ENCODE measurements at places on chromosomes 11 and 22. TPM values are rescaled to one million over a fixed set of nuclear protein-coding genes. Genes with fewer than 3 reads are reported as not detected.

GRCh38 chr11:77502346-77502905 is 28.5 kb upstream of the PAK1 start:
- DNase-seq, result no peak
- no peaks in the 10 kb centered on the region for H3K27me3 ChIP-seq
- H3K4me1 ChIP-seq, result no peaks in the 10 kb centered on the region
- no peak overlapping the region for H3K27ac ChIP-seq

Gene RPL27A
- total RNA-seq, result 693 TPM

Gene TMEM86A
- total RNA-seq, result 2.0 TPM

- H3K27ac ChIP-seq, result no peak overlapping the region
- no peak for DNase-seq
- no peaks in the 10 kb centered on the region for H3K27me3 ChIP-seq
- H3K4me1 ChIP-seq, result no peaks in the 10 kb centered on the region
- no peaks in the 10 kb centered on the region for H3K36me3 ChIP-seq
- no peak overlapping the region for H3K4me3 ChIP-seq
Measured at GRCh38 chr11:96111308-96111707, 187.4 kb upstream of the MTMR2 start.

- no peak overlapping the region for H3K4me3 ChIP-seq
- DNase-seq, result peak; percentile 38
- H3K27ac ChIP-seq, result peak overlapping the region; percentile 29
- no peaks in the 10 kb centered on the region for H3K4me1 ChIP-seq
- H3K36me3 ChIP-seq, result no peaks in the 10 kb centered on the region
Measured at GRCh38 chr11:86592659-86593451, 79.6 kb downstream of the ME3 start.

GRCh38 chr11:12403122-12403996 is 26.0 kb downstream of the PARVA start:
- peaks cover 6% of the 10 kb centered on the region for H3K4me1 ChIP-seq
- no peak for DNase-seq
- no peaks in the 10 kb centered on the region for H3K27me3 ChIP-seq
- no peak overlapping the region for H3K4me3 ChIP-seq
- no peak overlapping the region for H3K27ac ChIP-seq

DNA sequence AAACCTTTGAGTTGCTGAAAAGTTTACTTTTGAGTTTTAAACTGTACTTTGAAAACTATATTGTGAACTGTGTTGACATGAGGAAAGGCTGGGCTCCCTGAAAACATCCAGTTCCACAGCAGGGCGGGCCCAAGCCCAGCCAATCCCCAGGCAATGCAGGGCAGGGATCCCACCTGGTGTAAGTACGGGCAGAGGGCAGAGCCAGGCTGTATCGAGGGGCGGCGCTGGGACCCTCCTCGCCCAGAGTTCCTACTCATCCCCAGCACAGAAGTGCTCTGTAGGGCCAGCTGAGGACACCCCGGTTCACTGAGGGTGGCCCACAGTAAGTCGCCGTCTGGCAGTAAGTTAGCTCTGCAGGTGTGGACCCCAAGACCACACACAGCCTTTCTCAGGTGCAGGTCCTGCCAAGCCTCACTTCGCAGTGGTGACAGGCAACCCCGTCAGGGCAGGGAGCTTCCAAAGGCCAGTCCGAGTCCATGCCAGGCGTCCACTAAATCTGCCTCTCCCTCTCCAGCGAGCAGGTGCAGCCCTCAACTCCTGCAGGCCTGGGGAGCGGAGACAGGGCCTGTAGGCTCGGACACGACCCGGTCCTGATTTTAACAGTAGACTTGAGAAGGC is 6.3 kb downstream of the RASSF7 start:
- peak overlapping the region; percentile 90 for H3K4me3 ChIP-seq
- H3K36me3 ChIP-seq, result peaks cover 7% of the 10 kb centered on the region
- peaks cover 22% of the 10 kb centered on the region for H3K4me1 ChIP-seq
- H3K27ac ChIP-seq, result peak overlapping the region; percentile 84

DNA sequence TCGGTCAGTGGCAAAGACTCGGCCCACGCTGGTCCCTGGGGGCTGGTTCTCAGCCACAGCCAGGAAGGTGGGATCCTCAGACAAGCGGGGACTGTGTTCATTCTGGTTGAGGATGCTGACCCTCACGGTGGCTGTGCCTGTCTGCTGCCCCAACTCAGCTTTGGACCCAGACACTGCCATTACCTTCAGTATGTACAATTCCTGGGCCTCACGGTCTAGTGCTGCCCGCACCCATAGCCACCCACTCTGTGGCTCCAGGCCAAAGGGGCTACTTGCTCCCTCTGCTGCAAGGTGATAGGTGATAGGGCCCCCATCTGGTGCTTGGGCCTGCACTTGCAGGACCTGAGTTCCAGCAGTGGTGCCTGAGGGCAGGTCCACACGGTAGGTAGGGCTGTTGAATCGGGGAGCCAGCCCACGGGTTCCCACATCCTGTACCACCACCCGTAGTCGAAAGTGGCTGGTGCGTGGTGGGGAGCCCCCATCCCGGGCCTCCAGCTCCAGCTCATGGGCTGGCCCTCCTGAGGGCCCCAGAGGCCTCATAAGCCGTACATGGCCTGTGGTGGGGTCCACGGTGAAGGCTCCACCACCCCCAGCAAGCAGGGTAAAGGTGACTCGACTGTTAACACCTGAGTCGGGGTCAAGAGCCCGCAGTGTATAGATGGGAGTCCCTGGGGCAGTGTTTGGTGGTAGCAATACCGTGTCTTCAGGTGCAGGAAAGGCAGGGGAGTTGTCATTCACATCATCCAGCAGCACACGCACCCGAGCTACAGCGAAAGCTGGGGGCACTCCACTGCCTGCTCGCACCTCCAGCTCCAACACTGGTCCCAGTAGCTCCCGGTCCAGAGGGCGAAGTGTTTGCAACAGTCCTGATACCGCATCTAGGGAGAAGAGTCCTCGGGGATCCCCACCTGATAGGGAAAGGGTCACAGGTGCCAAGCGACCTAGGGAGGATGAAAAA is 13.2 kb upstream of the TPP1 start:
- no peaks in the 10 kb centered on the region for H3K36me3 ChIP-seq
- H3K27ac ChIP-seq, result no peak overlapping the region
- no peak overlapping the region for H3K4me3 ChIP-seq
- no peak for DNase-seq
